NCI-H748 treated with DMSO at 0.1 percent for 48 hours (cell line): ENCODE measurements at places on chromosomes 3 and 15.

DNA sequence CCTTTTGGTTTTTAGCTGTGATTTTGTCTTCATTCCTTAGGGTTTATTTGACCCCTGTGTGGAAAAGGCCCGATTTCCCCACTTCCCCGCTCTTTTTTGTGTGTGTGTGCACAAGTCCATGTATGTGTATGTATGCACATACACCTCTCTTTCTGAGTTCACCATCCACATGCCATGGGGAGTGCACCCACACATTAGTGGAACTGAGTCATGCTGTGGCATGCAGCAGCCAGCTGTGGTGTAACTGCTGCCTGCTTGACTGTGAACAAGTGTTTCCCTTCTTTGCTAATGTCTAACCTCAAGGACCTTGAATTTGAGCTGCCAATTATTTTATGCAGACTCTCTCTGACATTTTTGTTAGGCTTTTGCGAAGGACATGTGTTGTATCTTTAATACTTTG is 434.9 kb upstream of the TPM1 start:
- no peak for DNase-seq

DNA sequence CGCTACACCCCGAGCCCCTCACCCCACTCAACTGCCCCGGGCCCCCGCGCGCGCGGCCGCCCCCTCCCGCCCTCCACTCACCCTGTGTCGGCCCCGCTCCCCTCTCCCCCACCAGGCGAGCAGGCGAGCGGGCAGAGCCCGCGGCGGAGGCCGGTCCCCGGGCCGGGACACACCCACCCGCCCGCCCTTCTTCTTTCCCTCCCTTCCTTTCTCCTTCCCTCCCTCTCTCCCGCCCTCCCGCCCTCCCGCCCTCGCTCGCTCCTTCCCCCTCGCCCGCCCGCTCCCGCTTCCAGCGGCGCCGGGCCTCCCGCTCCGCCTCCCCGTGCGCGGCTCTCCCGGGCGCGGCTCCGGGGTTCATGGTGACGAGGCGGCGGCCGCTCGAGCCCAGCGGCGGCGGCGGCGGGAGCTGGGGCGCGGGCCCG is at the start of gene CTDSPL:
TSS of gene CTDSPL (plus strand) at position 261 of the 422 bp plus-strand sequence. CDS start 320 bp downstream, outside the sequence.
- no peak for DNase-seq

DNA sequence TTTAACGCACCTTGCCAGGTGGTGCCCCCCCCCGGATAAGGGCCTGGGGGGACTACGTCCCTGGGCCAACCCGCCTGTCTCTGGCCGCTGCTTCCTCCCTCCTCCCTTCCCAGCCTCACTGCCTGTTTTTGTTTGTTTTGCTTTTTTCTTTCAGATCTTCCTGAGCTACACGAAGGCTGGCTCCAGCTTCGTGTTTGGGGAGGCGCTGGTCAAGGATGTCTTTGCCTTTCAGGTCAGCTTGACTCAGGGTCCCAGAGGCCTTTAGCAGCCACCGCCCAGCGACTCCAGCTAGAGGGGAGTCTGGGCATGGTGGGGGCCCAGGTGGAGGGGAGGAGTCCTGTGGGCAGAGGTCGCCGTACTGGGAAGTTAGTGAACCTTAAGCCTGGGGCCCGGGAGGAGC is 24.1 kb downstream of the SLC28A1 start:
- no peak for DNase-seq

GRCh38 chr15:64247535-64247905 is 84.7 kb upstream of the PPIB start:
- no peak for DNase-seq

DNA sequence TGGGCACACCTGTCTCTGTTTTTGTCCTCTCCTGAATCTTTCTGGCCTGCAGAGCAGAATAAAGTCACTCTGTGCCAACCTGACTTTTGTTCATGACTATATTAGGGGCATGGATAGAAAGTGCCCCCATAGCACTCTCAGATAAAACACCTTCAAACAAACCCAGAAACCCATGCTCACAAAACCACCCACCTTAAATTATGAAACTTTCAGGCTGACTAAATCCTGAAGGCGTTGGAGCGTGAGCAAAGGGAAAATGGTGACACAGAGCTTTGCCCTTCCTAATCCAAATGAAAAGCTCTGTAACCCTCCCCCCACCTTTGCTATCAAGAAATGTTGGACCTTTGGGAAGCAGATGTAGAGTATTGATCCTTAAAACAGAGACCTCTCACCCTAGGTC is 138.9 kb downstream of the IGF1R start:
- no peak for DNase-seq
